Activated naive CD8-positive, alpha-beta T cell treated with anti-CD3 and anti-CD28 coated beads, Interleukin-2, amount 10 ng/mL, durations not matched to agents 7 days and 5 days (primary cell): ENCODE measurements at places on chromosomes 13 and 19.
A peak's percentile ranks its signal among the peaks of the same experiment; 100 is the strongest.

DNA sequence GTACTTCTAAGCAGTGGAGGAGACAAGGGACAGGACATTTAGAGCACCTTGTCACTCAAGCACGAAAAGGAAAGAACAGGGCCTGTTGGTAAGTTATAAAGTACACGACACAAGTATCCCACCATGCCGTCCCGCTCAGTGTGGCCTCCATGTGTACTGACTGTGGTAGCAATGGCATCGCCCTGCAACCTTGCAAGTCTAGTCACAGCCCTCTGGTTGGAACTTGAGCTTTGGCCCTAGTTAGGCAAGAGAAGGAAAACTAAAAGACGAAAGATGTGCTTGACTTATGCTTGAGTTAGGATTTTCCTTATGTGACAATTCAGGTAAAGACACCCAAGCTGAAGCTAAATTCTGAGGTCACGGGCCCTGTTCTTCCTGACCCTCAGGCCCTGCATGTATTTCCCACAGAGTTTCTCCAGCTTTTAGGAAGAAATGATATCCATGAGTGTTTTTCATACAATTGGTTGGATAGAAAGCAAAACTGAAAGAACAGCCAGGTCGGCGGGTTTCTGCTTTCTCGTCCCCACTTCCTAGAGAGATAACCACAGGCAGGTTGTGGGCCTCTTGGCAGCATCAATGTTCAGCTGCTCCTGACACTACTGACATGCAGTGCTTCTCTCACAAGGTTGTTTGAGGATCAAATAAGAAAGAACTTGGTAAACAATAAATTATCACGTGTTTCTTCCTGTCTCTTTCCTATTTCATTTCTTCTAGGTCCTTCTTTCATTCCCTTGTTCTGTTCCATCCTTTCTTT, 216.2 kb downstream of the IRS2 start:
- DNase-seq = peak; percentile 47

DNA sequence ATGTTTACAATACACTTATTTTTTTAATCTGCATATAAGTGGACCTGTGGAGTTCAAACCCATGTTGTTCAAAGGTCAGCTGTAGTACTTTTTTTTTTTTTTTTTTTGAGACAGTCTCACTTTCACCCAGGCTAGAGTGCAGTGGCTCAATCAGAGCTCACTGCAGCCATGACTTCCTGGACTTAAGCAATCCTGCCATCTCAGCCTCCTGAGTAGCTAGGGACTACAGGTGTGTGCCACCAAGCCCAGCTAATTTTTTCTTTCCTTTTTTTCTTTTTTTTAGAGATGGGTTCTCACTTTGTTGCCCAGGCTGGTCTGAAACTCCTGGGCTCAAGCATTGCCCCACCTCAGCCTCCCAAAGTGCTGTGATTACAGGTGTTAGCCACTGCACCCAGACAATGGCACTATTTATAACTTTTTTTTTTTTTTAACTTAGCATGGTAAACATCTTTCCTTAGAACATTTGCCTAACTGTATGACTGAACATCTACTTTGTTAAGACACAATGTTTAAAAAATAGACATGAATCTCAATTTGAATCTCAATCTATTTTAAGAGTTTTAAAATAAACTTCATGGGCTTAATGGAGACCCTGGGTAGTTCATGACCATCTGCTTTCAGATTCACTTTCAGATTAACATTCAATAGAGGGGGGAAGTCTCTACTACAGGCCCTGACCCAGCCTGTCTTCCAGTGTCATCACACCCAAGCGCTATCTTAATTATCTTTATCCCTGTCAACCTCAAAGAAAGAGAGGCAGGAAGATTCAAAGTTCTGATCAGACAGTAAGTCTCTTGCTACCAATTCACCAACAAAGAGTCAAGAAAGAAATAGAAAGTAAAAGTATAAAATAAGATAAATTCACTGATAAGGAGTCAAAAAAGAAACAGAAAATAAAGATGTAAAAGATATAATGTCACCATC, 97.7 kb upstream of the DOCK9 start:
- DNase-seq = no peak

DNA sequence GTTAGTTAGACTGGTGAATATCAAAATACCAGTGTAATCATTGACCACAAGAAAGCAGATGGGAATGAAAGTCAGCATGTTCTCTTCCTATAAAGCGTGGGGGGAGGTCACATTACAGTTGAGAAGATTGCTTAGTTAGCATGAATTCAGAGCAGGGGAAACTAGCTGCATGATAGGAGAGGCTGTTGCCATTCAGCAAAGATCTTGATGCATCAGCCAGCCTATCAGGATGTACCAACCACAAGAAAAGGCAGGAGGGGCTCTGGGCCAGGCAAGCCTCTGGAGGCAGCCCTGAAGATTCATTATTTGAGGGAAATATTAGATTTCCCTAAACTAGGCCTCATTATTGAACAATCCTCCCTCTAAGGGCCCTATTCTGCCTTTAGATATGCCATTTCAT, 5.0 kb upstream of the MTMR6 start:
- no peak for DNase-seq

DNA sequence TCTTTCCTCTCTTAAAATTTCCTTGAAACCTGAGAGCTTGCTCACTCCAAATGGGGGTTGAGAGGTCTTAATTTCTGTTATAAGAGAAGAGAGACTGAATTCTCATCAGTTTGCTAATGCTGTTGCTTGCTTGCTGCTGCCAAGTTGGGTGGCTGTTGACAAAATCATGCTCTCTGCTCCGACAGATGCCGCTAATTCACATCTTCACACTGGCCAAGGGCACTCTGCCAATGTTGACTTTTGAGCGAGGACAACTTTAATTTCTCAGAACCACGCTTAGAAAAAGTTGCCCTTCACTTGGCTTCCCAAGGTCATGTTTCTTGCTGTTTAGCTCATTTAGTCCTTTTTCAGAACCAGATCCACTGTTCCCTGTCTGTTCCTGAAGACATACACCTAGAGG, 402.9 kb downstream of the HS6ST3 start:
- no peak for DNase-seq

GRCh38 chr19:55258476-55258827, 365 bp downstream of the PPP6R1 start:
- peak; percentile 75 for DNase-seq

GRCh38 chr13:66489586-66489985, 740.5 kb downstream of the PCDH9 start:
- DNase-seq = no peak

DNA sequence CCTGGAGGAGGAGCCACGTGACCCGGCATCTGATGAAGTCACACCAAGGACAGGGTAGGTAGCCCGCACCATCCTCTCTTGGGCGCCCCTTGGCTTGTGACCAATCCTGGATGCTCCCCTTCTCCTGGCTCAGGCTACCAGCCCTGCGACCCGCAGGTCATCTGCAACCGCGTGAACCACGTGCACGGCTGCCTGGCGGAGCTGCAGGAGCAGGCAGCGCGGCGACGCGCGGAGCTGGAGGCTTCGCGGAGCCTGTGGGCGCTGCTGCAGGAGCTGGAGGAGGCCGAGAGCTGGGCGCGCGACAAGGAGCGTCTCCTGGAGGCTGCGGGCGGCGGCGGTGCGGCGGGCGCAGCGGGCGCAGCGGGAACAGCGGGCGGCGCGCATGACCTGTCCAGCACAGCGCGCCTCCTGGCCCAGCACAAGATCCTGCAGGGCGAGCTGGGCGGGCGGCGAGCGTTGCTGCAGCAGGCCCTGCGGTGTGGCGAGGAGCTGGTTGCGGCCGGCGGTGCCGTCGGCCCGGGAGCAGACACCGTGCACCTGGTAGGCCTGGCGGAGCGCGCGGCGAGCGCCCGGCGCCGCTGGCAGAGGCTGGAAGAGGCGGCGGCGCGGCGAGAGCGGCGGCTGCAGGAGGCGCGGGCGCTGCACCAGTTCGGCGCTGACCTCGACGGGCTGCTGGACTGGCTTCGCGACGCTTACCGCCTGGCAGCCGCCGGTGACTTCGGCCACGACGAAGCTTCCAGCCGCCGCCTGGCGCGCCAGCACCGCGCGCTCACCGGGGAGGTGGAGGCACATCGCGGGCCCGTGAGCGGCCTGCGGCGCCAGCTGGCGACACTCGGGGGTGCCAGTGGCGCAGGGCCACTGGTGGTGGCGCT, 45.9 kb downstream of the SPTBN4 start:
- peak; percentile 39 for DNase-seq

- no peak for DNase-seq
These were observed 9.6 kb downstream of the ABHD13 start for GRCh38 chr13:108227651-108228272.

GRCh38 chr13:112779856-112780604, 90.2 kb downstream of the ATP11A start:
- no peak for DNase-seq

DNA sequence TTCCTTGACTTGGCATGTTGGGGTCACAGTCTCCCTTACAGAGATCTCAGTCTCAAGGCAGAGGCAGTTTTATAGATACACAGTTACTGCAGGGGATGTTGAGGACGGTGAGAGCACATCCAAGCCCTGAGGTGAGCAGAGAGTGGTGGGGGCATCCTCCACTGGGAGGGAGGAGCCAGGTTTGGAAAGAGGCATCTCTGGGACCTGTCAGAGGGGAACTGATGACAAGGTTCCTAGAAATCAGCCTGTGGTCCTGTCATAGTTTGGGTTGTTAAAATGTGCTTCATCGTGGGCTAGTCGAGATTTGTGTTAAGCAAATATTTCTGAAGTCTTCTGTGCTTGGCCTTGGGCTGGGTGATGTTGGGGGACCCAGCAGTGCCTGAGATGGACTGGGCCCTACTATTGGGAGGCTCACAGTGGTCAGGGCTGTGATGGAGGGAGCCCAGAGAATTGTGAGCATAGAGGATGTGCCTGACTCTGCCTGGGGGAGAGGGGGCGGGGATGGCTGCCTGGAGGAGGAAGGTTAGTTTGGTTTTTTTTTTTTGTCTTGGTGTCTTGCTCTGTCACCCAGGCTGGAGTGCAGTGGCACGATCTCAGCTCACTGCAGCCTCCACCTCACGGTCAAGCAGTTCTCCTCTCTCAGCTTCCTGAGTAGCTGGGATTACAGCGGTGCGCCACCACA, 3.9 kb downstream of the SUPT5H start:
- DNase-seq = no peak

DNA sequence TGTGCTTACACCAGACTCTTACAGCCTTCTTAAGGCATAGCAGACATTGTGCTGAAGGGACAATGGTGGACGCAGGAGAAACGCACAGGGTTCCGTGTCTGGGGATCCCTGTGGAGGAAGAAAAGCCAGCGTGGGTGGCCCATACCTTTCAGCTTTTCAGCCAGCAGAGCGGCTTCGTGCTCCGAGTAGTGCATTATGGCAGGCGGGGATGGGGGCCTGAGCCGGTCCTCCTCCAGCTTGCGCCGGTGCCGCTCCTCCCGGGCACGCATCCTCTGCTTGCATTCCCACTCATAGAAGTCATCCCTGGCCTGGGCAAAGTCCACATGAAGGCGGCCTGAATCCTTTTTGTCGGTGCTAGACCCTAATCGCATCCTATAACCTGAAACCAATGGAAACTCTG, 332.4 kb downstream of the DNAJC15 start:
- no peak for DNase-seq

DNA sequence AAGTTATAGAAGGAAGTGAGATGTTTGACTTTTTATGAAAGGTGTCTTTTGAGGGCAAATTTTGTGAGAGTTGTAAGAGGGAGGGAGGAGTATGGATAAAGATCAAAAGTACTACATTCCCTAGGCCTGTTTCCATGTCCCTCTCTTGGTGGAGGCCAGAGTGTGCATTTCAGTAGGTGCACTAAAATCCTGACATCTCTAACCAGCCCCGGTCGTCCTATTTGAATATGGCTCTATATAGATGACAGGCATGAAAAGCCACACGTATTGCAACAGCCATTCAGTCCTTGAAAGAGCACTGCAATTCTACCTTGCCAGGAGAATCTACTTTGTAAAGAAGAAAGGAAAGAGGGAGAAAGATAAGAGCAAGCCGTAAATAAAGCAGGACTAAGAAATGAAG, 510.1 kb downstream of the IRS2 start:
- DNase-seq = no peak

GRCh38 chr13:71055644-71056043, 811.4 kb downstream of the DACH1 start:
- no peak for DNase-seq

DNA sequence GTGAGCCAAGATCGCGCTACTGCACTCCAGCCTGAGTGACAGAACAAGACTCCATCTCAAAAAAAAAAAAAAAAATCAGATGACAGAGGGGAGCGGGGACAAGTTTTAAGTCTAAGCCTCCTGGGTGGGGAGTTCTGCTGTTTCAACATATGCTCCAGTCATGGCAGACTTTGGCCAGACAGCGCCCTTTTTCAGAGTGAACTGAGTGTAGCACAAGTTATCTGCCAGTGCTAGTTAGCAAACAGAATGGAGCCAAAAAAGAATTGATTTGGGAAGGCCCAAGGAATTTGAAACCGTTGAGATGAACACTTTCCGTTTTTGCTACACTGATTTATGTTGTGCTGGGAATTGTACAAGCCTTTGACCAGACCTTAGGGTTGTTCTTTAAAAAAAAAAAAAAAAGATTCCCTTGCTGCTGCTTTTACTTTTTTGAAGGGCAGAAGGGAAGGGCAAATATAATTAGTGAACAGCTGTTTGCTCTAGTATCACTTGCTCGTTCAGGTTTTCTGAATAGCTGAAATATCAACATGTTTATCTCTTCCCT, 5.7 kb downstream of the ACTN4 start:
- no peak for DNase-seq

DNA sequence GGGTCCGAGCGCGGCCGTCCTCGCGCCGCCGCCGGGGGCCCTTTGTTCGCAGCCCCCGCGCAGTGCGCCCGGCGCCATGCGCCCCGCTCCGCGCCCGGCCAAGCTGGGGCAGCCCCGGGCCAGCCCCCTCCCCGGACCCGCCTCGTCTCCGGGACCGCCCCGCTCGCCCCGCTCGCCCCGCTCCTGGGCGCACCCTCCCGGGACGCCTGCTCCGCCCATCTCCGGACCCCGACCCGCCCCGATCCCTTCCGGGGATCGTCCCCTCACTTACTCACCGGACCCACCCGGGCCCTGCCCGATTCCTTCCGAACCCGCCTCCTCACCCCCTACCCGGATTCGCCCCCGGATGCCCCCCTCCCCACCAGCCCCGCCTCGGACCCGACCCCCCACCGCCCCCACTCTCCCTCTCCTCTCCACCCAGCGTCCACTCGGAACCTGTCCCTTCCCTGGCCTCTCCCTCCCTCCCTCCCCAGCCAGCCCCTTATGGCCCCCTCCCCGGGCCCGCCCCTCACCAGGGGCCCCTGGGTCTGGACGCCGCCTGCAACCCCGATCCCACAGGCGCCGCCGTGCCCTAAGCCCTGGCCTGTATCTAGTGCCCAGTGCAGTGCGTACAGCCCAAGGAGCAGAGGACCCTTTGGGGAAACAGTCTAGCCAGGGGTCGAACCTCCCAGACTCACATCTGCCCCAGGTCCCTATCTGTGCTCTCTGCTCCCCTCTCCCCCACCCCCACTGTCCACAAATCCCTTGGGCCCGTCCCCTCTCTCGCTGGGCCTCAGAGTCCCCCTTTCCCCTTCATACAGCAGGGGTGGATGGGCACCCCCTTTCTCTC, at the start of gene CPAMD8:
Gene CPAMD8, minus strand, starts transcription at position 105 of the 829 bp plus-strand sequence. CDS start 168 bp downstream, outside the sequence.
- no peak for DNase-seq
